ENCODE measurements at places on chromosomes 7 and 10.

- no peak for DNase-seq
These were observed 64.3 kb downstream of the RGS10 start for GRCh38 chr10:119478111-119478802.

GRCh38 chr7:26199301-26200037 lies 1.1 kb downstream of the HNRNPA2B1 start:
- peak; percentile 51 for DNase-seq

GRCh38 chr10:100864978-100865377 lies 47.8 kb upstream of the SLF2 start:
- DNase-seq: no peak

DNA sequence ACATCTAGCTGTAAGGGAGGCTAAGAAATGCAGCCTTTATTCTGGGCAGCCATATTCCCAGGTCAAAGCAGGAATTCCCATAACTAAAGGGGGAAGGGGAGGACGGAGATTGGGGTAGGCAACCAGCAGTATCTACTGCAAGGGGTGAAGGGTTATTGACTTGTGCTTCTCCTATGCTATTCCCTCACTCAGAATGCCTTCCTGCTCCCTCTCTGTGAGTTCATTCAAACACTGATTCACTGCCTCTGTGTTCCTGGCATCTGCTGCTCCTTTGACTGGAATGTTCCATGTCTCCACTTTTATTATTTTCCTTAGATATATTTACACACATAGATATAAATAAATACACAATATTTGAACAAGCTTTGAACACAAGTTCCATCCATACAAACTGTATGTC lies 11.1 kb downstream of the HTR7 start:
- no peak for DNase-seq

- no peak for DNase-seq
These were observed 528.7 kb upstream of the IGFBP3 start for GRCh38 chr7:46449743-46450142.

GRCh38 chr7:50717181-50717580 lies 65.5 kb downstream of the GRB10 start:
- no peak for DNase-seq

DNA sequence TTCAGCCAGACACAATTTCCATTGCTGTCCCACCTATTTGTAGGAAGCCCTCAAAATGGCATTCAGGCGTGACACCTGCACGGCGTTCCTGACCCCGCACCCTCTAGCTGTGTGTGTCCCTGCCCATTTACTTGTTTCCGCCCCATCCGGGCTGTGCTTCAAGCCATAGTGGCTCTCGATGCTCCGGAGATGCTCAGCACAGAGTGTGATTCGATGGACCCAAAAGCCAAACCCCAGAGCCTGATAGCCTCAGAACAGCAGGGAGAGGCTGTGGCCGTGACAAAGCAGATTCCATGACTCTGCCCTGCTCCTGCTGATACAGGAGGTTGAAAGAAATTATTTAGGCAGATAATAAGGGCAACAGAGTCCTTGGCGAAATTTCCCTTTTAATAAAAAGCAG lies 13.4 kb downstream of the BUD31 start:
- no peak for DNase-seq

- no peak for DNase-seq
These were observed 763.2 kb downstream of the GRID1 start for GRCh38 chr10:85603151-85603940.

DNA sequence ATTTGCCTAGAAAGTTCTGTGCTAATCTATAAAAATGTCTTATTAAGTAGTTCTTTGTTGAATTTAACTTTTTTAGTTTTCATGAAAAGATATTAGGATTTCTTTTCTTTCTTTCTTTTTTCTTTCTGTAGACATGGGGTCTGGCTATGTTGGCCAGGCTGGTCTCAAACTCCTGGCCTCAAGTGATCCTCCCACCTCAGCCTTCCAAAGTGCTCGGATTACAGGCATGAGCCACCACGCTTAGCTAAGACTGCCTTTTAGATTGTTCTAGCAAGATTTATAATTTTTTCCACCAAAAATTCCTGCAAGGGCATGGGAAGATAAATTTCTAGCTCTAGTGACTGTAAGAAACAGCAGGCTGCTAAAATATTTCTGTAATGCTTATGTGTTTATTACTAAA lies 140.5 kb downstream of the WDR37 start:
- no peak for DNase-seq

- DNase-seq: no peak
These were observed 180.9 kb downstream of the ADAM12 start for GRCh38 chr10:126207313-126207771.

GRCh38 chr7:54596747-54597146 lies 54.6 kb downstream of the VSTM2A start:
- no peak for DNase-seq

- DNase-seq: no peak
These were observed 74.2 kb upstream of the EGR2 start for GRCh38 chr10:62890395-62890794.

DNA sequence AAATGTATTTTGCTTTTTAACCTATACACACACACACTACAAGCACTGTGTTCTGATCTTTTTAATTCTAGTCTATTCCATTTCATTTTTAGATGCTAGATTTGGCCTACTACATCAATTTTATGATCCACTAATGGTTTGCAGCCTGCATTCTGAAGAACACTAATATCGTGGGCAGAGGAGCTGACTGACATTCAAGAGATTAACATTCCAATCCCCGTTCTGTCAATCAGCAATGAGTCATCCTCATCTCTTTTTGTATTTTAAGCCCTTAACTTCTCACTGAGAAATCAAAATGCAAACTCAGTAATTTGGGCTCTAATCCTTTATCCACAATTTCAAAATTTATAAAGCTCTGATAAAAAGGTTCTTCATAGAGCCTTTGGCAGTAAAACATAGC lies 47.1 kb upstream of the GAD2 start:
- no peak for DNase-seq
